ENCODE measurements at places on chromosomes 7 and 10.

DNA sequence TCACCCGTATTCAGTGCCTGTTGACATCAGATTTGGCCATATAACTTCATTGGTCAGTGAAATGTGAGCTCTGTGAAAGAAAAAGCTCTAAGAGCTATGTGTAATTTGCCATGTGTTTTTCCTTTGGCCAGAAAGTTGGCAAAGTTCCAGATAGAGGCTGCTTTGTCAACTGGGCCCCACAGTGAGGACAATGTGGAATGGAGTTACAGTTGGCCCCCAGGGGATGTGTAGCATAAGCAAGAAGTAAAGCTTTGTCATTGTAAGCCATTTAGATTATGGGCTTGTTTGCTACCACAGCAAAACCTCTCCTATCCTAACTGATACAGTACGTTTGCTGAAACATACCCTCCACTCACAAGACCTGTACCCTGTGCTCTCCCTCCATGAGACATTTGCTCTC lies 119.1 kb upstream of the HABP2 start:
- no peak for DNase-seq

DNA sequence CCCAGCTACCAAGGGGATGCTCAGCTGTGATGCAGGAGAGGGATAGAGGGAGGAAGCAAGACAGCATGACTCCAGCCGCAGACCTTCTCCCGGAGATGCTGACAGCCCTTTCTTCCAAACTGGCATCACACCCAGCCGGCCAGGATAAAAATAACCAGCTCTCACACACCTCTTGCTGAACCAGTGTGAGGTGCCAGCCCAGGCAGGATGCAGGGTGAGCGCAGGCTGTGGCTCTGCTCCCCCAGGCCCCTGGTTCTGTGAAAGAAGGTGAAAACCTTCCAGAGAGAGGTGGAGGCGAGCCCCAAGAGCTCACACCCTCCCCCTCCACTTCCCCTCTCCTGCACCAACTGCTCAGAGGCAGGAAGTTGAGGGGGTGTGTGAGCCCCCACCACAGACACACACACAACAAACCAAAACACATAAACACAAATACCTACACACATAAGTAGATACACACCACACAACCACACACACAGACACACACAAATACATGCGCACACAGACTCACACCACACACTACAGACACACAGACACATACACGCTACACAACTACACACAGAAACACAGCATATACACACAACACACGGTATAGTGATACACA lies 4.0 kb downstream of the GPR15LG start:
- peak; percentile 48 for DNase-seq

DNA sequence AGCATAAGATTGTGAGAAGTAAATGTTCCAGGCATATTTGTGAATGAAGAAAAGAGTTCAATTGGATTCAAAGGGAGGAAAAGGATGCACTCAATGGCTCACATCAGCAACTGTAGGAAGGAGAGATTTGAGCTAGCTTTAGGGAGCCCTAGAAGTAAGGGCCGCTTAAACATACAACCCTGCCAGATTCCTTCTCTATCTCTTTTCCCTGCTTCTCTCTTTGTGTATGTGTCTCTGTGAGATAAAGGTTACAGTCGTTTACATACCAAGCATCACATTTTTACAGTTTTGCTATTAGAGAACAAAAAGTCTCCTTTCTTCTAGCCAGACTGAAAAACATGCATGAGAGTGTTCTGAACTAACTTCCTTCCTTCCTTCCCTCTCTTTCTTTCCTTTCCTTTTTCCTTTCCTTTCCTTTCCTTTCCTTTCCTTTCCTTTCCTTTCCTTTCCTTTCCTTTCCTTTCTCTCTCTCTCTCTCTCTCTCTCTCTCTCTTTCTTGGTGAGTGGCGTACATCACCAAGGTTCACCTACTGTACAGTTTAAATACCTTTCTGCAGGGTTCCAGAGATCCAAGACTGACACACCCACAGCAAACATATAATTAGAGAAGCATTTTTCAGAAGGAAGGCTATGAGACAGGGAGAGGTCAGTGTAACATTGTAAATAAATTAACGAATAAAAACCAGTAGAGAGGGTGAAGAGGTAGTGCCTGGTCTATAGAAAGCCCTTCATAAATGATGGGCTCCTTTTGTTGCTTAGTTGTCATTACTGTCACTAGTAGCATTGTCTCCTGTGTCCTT lies 240.4 kb downstream of the ARL4A start:
- no peak for DNase-seq

GRCh38 chr10:119595676-119596515 lies 868 bp downstream of the TIAL1 start:
- peak; percentile 66 for DNase-seq

DNA sequence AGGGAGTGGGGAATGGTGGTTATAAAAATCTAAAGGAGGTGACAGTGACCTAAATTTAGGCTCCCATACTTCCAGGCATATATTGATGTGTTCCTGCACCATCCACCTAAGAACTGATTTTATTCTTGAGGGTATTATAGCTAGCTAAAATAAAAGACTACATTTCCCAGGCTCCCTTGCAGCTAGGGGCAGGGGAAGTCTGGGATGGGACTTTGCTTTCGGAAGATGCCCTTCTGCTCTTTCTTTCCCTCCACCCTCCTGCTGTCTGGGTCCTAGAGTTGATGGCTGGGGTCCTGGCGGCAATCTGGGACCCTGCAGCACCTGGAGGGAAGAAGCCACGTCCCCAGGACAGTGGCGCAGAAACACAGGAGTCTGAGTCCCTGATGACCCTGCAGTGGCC lies 53.8 kb upstream of the SAMD8 start:
- no peak for DNase-seq

DNA sequence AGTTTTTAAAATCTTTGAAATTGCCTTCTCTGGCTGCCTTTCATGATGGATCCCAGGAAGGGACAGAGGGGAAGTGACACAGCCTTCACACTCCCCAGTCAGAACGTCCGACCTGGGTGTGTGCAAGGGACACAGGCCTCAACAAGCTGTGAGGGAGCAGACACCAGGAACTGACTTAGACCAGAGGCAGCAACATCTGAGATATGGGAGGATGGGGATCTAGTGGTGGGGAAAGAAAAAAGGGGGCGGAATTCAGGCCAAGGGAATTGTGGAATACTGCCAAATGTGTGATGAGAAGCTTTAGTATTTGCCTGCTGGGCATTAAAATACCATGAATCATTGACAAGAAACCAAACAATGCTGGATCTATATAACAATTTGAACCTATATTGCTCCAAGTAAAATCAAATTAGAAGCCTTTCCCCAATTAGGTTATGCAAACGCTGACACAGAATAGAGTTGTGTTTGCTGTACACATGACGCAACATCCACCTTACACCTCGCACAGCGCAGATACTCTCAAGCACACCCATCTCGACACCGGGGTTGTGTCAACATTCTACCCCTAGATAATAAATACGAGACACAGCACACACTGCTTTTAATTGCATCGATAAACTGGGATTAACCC lies 17.2 kb upstream of the MNX1 start:
- no peak for DNase-seq

GRCh38 chr7:38189231-38189938 lies 11.3 kb downstream of the STARD3NL start:
- no peak for DNase-seq

DNA sequence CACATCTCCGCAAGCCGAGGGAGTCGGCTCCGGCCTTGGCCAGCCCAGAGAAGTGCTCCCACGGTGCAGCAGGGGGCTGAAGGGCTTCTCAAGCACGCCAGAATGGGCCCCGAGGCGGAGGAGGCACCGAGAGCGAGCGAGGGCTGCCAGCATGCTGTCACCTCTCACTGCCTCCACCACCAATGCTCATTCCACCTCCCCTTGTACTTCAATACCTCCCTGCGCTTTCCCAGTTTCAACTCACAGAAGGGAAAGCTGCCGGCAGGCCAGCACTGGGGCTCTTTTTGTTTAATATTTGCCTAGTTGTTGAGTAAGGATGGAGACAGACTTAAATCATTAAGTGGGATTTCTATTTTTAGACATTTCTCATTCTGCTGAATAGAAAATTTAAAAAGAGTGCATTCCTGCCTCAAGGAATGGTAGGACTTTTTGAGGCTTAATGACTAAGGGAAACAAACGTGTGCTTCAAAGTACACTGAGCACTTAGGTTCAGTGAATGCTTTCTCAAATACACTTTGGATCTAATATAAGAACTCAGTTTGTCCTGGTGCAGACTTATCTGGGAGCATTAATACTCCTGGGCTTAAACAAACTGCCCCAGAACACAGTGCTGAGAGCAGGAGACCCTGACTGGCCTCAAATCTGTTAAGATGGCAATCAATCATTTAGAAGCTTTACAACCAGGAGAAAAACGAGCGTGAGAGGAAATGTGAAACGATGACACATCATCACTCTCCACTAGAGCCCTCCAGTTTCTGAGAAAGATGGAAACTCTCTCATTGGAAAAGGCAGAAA lies 131.2 kb downstream of the RALA start:
- DNase-seq, result no peak

- DNase-seq, result no peak
Observed at GRCh38 chr10:663831-664251, 25.6 kb downstream of the DIP2C start.

DNA sequence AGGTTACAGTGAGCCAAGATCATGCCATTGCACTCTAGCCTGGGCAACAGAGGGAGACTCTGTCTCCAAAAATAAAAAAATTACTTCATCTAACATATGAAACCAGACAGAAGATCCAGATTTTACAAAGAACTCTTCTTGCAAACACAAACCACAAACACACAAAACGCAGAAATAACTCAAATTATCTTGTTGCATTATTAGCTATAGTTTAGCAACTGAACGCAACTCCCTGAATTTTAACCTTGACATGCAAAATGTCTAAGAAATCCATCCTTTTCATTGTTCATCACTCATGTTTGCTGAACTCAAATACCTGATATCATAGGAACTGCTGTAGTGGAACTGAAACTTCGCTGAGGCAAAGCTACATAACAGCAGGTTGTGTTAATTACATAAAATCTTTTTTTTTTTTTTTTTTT lies 64.1 kb downstream of the MICU1 start:
- peak; percentile 20 for DNase-seq

DNA sequence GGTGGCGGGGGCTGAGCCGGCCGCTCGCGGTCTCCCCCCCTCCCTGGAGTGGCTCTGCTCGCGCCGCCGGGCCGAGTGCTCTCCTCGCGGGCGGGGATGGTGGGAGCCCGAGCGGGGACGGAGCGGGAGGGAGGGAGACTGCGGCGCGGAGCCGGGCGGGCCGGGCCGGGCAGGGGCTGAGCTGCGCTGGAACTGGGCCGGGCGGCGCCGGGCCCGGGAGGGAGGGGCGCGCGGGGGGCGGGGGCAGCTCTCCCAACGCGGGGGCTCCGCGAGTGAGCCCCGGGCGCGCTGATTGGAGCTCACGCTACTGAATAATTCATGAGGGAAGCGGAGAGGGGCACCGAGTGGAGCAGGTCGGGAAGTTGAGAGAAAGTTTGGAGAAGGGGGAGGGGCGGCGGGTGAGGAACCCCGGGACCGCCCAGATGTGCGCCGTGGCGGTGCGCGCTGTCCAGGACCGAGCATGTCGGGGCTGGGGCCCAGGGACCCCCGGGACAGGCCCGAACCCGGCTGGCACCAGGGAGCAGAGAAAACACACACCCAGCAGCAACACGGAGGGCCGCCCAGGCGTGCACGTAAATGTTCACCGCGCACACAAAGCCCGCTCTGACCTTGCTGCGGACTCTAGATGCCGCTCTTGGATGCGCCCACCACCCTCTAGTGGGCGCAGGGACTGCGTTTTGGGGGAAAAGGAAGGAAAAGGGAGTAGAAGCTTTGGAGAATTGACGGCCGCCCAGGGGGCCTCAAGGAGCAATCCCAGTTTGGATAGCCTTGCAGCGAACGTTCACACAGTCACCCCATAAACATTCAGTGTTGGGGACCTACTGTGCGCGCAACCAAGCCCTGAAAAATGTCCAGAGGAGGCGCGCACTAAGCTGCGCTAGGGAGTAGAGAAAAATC lies at the start of gene EPHB4:
EPHB4 (minus strand) TSS at position 194 of the 897 bp plus-strand sequence. CDS start 493 bp downstream, outside the sequence.
- no peak for DNase-seq

- DNase-seq, result peak; percentile 34
Observed at GRCh38 chr7:23544913-23545354, 13.2 kb upstream of the TRA2A start.

GRCh38 chr10:7310076-7310475 lies 100.8 kb downstream of the SFMBT2 start:
- DNase-seq, result no peak

DNA sequence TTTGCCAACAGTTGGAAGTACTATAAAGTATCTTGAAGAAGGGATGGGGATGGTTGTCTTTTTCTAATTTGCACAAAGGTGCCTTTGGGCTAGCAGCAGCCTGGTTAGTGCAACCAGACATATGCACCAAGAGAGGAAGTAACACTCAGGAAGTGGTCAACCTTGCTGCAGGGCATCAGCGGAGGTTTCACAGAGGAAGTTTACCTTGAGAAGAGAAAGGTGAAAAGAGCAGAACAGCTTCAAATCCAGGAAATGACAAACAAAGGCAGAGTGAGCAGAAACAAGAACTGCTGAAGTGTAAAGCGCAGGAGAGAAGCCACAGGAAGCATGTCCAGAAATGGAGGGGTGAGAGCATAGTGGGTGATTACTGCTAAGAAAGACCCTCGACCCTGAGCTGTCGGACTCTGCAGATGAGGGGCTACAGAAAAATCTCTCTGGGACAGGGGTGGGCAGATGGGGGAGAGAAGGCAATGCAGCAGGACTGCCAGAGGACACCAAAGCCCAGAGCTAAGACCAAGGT lies 66.9 kb downstream of the STK17A start:
- peak; percentile 78 for DNase-seq

Measured in germinal center (tissue), 1 donor.